Activated T-cell treated with anti-CD3 and anti-CD28 coated beads for 4 hours (primary cell): ENCODE measurements at places on chromosomes 5 and 9.

GRCh38 chr5:143355710-143356109 is 47.8 kb downstream of the NR3C1 start:
- peak; percentile 47 for DNase-seq

DNA sequence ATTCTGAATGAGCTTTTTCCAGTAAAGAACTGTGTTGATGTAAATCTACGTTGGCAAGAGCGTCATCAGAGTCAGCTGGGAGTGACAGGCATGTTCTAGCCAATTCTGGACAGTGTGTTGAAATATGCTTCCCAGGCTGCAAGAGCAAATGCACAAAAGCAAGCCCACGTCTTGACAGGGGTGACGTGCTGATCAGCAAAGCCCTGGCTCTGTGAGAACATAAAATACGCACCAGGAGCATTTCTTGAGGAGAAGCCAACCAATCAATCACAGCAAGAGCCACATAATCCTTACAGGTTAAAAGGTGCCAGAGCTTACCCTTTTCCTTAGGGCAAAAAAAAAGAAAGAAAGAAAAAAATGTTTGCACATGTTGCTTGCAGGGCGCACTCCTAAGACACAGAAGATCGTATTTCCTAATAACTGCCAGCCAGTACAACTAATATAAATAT is 148.1 kb downstream of the PDE4D start:
- no peak for DNase-seq

- DNase-seq: no peak
Measured at GRCh38 chr5:433836-434235, 9.1 kb upstream of the EXOC3 start.

GRCh38 chr9:123952641-123953495 is 22.9 kb upstream of the DENND1A start:
- no peak for DNase-seq

DNA sequence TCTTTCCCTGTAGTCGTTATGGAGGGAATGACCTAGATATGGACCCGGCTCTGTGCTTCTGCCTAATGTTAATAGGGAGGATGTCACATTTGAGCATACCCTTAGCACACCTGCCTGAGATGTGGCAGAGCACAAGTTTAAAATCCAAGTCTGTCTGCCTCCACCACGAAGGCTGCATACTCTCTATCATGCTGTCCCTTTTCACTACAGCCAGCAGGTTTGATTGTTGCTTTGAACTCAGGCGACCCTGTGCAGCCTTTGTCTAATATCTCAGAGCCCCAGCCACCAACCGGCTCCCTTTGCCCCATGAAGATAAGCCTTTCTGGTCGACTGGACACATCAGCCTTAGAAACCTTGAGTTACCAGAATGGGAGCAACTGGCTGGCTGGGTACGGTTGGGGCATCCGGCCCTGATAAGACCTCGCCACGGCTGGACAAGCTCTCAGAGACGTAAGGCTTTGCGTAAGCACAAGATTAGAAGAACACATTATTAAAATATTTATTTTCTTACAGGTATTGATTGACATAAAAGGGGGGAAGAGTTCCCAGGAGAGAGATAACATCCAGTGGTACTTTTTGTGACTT is 222.0 kb upstream of the TRIM32 start:
- DNase-seq: no peak

- DNase-seq: no peak
Measured at GRCh38 chr5:91033370-91033769, 349.7 kb downstream of the ARRDC3 start.

GRCh38 chr5:179595916-179596315 is 27.6 kb downstream of the HNRNPH1 start:
- no peak for DNase-seq

DNA sequence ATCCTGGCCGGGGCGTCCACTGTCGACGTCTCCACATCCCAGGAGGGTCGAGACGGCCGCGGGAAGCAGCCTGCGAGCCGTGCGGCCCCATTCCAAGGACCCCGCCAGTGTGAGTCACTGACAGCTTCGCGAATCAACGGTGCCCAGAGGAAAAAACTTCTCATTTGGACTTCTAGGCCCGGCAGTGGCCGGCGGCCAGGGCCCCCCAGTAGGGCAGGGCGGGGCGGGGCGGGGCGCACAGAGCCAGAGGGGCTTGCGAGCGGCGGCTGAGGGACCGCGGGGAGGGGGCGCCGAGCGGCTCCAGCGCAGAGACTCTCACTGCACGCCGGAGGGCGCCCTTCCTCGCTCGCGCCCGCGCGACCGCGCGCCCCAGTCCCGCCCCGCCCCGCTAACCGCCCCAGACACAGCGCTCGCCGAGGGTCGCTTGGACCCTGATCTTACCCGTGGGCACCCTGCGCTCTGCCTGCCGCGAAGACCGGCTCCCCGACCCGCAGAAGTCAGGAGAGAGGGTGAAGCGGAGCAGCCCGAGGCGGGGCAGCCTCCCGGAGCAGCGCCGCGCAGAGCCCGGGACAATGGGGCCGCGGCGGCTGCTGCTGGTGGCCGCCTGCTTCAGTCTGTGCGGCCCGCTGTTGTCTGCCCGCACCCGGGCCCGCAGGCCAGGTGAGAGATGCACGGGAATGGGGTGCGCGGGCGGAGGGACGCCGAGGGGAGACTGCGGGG is at the start of gene F2R:
Gene F2R (plus strand): TSS at position 391 of the 720 bp plus-strand sequence. CDS start 182 bp downstream, at position 573.
- DNase-seq: peak; percentile 18

DNA sequence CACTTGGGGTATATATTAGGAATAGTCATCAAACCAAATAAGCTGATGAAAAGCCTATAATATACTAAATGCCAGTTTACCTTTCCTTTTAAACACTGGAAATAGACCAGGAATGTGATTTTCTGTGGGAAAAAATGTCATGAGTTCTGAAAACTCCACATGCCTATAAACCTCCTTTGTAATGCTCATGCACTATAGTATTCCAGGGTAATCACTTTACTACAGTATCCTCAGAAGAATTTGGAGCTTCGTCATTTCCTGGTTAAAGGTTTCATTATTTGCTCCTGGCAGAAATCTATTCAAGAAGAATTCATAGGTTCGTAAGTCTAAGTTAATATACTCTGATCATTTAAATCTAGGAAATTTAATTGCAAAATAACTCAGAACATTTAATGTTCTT is 1076.7 kb upstream of the DMAC1 start:
- no peak for DNase-seq

DNA sequence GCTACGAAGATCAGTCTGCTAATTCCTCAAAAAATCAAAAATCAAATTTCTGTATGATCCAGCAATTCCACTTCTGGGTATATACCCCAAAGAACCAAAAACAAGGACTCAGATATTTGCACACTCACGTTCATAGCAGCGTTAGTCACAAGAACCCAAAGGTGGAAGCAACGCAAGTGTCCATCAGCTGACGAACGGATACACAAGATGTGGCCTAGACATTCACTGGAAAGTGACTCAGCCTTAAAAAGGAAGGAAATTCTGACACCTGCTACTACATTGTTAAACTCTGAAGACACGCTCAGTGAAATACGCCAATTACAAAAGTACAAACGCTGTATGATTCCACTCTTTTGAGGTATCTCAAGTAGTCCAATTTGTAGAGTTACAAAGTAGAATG is 93.3 kb downstream of the OTULIN start:
- DNase-seq: no peak

- DNase-seq: no peak
Measured at GRCh38 chr9:121738968-121739367, 87.5 kb downstream of the DAB2IP start.

- DNase-seq: peak; percentile 7
Measured at GRCh38 chr9:105858877-105859276, 164.5 kb downstream of the TMEM38B start.

- DNase-seq: no peak
Measured at GRCh38 chr5:176155922-176156359, 82.3 kb upstream of the SIMC1 start.

DNA sequence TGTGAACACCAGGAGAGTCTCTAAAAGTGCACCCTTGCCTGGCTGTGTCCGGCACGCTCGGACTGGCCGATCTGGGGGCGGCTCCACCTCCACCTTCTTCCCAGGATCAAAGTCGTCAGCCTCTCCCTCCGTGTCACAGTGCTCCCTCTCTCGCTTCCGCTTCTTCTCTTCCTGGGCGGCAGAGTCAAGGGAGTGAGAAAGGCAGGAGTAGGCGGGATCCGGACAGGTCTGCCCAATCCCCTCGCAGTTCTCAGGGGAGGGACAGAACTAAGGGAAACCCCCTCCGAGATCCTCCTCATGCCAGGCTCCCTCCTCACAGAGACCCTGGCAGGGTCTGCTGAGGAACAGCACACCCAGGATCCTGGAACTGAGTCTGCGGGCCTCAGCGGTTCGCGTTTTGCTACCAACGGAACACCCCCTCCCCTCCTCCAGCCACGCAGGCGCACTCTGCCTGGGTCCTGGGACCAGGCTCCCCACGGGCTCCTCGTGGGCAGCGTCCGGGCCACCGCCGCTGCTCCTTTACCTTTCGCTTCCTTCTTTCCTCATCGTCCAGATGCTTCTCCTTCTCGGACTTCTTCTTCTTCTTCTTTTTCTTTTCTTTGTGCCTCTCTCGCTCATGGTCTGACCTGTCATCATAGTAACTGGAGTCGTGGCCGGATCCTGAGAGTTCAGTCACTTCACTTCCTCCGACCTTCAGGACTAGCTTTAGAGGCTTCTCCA is 1.3 kb downstream of the BRD9 start:
- no peak for DNase-seq

- no peak for DNase-seq
Measured at GRCh38 chr5:115389799-115390382, 93.4 kb upstream of the CCDC112 start.

- DNase-seq: no peak
Measured at GRCh38 chr9:68802525-68803015, 97.5 kb downstream of the PIP5K1B start.

- DNase-seq: no peak
Measured at GRCh38 chr5:131514316-131515283, 120.4 kb downstream of the RAPGEF6 start.

- no peak for DNase-seq
Measured at GRCh38 chr9:90464978-90465377, 177.6 kb downstream of the DIRAS2 start.

GRCh38 chr9:21607576-21607975 is 125.5 kb upstream of the IFNE start:
- DNase-seq: no peak

DNA sequence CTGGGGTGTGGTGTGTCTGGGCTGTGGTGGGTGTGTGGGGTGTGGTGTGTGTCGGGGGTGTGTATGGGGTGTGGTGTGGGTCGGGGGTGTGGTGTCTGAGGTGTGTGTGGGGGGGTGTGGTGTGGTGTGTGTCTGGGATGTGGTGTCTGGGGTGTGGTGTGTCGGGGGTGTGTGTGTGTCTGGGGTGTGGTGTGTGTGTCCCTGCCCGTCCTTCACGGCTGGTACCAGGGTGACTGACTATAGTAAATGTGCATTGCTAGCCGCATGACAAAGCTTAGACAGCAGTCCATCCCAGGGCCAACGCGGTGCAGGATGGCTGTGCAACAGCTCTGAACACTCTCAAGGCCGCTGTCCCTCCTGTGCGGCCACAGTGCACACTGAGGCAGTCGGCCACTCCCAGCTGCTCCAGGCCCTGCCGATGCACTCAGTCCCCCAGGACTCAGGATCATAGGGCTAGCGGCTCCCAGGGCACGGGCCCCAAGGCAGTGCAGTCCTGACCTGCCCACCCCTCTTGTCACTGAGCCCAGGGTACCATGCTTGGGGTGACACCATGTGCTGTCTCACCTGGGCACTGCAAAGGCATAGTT is 54.0 kb downstream of the SECISBP2 start:
- no peak for DNase-seq

DNA sequence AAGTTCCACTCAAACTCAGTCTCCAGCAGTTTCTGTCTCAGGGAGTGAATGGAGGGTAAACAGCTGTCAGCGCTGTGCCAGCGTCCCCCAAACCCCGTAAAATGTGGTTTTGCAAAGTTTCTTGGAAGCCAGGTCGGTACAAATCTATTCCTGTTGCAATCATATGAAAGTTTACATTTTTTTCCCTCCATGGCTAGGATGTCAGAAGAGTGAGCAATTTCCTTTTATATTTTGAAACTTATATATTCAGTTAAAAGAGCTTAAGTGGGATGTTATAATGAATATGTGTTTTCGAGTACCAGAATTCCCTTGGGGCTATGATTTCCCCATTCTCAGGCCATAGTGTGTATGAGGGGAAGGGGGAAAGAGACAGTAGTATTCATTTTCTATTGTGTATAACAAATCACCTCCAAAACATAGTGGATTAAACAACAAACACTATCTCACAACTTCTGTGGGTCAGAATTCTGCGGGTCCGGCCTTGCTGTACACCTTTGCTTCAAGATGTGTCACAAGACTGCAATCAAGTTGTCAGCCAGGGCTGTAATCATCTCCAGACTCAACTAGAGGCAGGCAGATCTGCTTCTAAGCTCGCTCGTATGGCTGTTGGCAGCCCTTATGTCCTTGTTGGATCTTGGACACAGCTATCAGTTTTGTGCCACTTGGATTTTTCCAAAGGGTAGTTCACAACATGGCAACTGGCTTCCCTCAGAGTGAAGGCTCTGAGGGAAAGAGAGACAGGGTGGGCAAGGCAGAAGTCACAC is 107.4 kb downstream of the SNX18 start:
- DNase-seq: no peak

DNA sequence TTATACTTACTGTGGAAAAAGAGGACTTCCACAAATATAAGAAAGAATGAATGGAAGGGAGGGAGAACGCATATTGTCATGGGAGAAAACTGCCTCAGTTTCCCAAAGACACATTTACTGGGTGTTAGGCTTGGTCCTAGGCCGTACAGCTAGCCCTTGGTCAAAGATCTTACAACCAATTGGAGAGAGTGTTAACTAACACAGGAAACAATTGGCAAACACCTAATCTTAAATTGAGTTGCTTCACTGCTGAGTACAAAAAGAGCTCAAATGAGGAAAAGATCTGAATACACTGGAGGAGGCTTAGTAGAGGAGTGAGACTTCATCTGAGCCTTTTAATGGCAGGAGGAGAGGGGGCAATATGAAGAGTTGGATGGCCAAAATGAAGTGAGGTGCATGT is 161.7 kb downstream of the GLIS3 start:
- no peak for DNase-seq

GRCh38 chr5:53556001-53556400 is 4.4 kb upstream of the NDUFS4 start:
- no peak for DNase-seq

GRCh38 chr5:95646569-95647431 is at the start of gene RFESD:
Gene RFESD, plus strand, starts transcription at chr5:95646777. Its CDS starts 5,495 bp downstream, at chr5:95652272.
- DNase-seq: peak; percentile 92

DNA sequence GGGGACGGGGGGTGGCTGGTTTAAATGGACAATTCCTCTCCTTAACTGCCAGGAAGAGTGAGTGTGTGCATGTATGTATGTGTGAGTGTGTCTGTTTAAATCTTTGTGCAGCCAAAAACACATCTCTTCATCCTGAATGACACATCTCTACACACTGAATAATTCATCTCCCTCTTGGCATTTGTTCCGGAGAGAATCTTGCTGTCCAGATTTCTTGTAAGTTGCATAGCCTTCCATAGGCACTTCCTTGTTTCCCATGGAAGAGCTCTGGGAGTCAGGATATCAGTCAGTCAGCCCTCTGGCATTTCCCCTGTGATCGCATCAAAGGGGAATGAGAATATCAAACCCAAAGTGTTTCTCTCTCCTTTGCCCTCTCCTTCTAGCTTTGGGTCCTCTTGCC is 74.7 kb downstream of the WWC1 start:
- no peak for DNase-seq

DNA sequence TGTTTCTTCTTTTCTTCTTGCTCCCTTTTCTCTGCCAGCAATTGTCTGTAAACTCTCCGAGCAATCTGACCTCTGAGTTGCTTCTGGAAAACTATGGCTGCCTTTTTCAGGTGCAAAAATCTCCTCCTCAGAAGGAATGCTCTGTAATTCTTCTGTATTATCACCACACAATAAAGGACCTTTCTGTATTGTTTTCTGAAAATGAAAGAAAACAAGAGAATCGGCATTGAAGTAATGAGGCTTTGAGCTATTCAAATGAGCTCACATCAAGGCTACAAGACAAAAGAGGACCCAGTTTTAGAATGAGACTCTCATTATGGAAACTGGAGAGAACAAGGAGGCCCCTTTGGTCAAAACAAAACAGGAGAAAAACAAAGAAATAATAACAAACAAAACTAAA is 86.2 kb upstream of the RETREG1 start:
- no peak for DNase-seq
